ENCODE measurements at places on chromosomes 6 and 20.
A peak's percentile ranks its signal among the peaks of the same experiment; 100 is the strongest.

DNA sequence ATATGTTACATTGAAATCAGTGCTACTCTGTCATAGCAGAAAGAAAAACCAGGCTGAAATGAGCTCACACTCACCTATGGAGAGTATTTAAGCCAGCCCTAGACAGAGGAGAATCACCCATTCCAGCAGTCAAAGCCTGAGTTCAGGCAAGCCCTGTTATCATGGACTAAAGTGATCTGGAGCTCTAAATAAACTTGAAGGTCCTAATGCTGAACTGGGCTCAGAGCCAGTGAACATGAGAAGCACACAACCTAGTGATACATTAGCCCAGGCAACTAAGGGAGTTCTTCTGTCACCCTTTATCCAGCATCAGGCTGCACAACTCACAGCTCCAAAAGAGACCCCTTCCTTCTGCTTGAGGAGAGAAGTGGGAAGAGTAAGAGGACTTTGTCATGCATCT lies 425.0 kb downstream of the COL12A1 start:
- DNase-seq: peak; percentile 27

DNA sequence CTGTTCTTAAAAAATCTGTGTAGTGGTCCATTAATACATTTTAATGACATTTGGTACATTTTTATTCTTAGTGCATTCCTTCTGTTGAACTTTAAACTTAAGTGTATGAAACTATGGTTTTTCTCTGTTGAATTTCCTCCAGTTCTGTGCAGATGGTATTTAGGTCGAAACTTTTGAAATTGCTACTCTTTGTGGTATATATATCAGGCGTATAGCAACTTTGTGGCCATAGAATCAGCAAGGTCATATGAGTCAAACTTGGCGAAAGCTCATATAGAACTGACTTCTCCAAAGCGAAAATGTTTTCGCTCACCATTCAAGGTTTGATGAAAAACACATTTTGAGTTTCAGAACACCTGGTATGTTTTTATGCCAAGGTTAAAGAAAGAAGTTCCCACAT lies 93.7 kb downstream of the MAP3K4 start:
- no peak for DNase-seq

DNA sequence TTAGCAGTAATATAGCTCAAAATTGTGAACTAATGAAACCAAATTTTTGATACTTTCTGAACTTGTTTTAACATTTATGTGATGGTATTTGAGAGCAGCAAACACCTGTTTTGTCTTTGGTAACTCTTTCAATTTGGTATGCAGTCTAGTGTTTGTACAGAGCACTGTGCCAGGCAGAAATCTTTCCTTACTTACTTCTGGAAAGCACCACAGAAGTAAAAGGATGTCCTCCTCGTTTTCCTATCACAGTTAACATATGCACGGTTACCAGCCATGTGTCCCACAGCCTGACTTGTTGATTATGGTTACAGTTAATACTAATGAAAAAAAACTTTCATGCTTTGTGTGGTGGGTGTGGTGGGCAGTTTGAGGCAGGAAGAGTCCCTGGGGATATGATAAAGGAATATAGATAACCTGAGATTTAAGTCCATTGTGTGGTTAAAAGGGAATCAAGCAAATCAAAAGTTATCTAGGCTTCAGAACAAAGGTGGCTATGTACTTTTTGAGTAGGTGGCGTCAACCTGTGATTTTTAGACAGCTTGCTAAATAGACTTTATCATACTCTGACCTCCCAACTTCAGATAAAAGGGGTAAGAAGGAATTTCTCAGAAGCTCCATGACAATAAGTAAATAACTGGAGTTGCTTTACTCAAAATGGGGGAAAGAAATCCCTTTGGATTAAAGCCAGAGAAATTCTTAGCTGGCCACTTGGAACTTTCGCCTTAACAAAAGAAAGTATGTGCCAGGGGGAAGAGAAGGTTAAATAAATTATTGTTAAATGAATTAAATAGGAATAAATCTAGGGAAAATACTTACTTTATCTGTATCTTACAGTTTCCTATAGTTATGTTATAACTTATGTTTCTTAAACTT lies 20.1 kb upstream of the COL10A1 start:
- DNase-seq: no peak

- peak; percentile 56 for DNase-seq
These were observed 1064.6 kb upstream of the EYS start for GRCh38 chr6:66771626-66772025.

GRCh38 chr6:121865811-121866210 lies 430.4 kb downstream of the GJA1 start:
- DNase-seq: peak; percentile 34

GRCh38 chr6:136989571-136990241 lies 55.1 kb downstream of the IL20RA start:
- no peak for DNase-seq

- no peak for DNase-seq
These were observed 23.0 kb downstream of the RAB23 start for GRCh38 chr6:57198926-57199636.

- no peak for DNase-seq
These were observed 64.5 kb upstream of the TASP1 start for GRCh38 chr20:13703265-13703664.

GRCh38 chr20:20338133-20338730 lies 29.7 kb upstream of the INSM1 start:
- DNase-seq: no peak

DNA sequence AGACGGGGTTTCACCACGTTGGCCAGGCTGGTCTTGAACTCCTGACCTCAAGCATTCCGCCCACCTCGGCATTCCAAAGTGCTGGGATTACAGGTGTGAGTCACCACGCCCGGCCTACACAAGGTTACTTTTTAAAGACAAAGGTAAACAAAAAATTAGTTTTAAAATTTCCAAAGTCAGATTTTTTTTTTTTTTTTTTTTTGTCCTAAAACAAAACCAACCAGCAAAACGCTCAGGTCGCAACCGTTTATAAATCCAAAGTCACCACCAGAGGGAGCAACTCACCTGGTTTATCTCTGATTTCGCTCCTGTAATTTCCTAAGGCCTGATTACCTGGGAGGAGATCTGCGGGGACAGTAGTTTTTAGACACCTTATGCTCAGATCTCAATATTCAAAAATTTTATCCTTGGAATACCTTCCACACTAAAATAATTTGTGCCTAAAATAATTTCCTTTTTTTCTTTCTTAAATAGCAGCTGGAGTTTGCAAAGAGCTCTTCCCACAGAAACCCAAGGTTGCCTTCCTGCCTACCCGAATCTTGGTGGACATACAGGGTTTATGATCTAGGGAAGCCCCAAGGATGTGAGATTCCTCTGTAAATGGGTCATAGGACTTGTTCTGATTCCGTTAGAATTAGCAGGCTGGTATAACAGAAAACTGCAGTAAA lies 19.8 kb upstream of the TREM1 start:
- peak; percentile 68 for DNase-seq

DNA sequence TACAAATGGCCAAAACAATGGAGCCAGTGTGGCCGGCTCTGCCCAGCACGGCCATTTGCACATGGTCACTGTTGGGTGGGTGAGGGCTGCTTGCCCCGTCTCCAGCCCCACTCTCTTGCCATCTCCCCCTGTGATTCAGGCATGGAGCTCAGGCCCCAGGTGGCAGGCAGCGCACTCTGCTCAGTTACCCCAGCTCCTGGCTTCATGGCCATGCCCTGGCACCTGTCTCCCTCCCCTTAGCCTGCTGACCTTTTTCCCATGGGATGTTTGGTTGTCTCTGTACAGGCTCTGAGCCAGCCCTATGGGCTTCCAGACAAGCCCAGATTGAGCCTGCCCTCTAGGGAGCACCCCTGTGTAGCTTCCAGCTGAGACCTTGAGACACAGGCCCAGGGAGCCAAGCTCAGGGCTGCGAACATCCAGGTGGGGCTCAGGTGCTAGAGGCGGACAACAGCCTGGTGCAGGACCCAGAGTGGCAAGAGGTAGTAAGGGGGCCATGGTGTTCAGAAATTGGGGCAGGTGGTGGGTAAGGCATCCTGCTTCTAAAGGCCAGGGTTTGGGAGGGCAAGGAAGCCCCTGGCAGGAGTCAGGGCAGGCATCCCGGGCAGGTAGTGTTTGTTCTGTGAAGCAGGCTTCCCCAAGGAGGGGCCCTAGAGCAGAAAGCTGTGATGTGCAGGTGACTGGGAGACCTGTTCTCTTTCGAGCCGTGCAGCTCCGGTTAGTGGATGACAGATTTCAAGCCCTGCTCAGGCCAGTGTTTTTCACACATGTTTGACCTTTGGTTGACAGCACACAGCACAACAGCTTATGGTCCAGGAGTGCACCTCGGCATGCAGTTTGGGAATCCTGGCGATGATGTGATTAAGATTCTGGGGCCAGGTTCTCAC lies 17.7 kb downstream of the SYNJ2 start:
- DNase-seq: no peak

- DNase-seq: no peak
These were observed 199.2 kb downstream of the CD83 start for GRCh38 chr6:14316651-14317386.

- DNase-seq: no peak
These were observed 31.2 kb downstream of the HACE1 start for GRCh38 chr6:104828478-104828877.

DNA sequence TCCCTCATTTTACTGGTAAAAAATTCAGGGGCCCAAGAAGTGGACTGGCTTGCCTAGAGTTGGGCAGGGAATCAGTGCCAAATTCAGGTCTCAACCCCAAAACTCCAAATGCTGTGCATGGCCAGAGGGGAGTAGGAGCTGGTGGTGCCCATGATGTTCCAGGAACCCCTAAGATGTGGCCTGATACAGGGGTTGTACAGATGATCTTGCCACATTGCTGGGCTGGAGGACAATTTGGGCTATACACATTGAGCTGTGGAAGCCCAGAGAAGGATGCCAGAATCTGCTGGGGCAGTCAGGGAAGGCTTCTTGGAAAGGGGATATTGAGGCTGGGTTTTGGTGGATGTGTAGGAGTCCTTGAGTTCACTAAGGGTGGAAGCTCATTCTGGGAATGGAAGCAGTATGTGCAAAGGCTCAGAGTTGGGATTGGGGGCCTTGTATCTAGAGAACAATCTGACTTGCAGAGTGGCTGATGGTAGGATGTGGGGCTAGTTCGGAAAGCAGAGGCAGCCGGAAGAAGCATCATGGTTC lies 38.0 kb upstream of the APCDD1L start:
- DNase-seq: no peak

- no peak for DNase-seq
These were observed 6.8 kb downstream of the HDDC2 start for GRCh38 chr6:125294925-125295324.

DNA sequence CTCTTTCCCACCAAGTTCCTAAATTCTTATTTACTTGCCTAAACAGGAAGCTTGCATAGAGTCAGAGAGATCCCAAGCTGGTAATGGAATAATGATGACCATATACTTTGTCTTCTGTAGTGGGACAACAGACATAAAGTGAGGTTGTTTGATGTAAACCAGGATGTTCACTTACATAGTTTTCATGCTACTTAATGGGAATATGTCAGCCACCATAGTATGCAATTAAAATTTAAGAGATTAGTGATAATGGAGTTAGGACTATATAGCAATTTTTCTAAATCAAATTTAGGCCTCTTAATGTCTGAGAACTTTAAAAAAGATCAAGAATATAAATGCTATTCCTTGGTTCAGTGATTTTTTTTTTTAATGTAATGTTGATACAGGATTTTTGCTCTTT lies 180.6 kb downstream of the BCKDHB start:
- DNase-seq: no peak

DNA sequence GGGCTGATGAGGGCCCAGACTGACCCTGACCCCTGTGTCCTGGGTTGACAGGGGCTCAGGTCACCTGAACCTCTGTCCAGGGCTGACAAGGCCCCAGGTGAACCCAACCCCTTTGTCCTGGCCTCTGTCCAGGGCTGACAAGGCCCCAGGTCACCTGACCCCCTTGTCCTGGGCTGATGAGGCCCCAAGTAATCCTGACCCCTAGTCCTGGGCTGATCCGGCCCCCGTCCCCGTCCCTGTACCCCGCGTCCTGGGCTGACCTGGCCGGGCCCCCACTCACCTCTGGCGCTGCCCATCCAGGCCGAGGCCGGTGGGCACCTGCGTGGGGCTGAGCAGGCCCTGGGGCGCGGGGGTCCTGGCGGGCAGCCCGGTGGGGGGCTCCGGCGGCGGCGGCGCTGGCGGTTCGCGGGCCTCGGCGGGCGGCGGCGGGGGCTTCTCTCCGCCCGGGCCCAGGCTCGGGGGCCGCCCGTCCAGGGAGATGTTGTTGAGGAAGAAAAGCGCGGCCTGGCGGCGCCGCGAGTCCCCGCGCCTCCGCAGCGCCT lies 379 bp downstream of the CABLES2 start:
- DNase-seq: no peak

DNA sequence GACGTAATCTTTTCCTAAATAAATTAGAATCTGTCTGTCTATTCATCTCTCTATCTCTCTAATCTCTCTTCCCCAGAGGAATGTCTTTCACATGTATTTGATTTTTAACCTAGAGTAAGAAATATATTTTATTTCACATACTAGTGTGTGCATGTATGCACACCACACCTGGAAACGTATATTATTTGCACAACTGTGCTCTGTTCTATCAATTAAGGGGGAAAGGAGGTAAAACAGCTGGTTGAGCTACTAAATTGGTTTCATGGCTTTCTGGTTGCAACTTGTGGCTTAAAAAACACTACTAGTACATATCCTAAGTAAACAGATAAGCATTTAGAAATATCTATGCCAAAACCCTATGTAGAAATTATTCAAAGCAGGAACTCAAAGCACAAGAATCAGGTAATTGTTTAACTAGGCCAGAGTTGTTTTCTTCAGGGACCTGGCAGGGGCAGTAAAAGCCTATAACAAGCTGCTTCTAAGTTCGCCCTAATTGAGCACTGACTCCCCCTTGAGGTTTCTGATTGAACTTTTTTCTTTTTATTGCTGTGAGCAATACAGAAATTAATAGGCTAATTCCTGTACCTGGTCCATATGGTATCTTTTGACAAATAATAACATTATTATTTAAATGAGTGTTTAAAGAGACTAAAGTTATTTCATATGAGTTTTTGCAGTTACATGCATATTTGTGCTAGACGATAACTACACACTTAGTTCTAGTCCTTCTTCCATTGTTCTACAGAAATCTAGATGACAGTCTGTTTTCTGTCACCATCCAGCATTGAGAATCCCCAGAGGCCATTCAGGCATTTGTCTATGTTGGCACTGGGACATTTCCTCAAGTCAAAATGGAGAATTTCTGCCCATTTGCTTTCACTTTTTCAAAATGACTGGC lies 88.6 kb downstream of the MCHR2 start:
- DNase-seq: peak; percentile 65

- DNase-seq: peak; percentile 28
These were observed 136.3 kb downstream of the CD109 start for GRCh38 chr6:73832313-73832712.

GRCh38 chr6:100426744-100427338 lies 37.9 kb downstream of the SIM1 start:
- no peak for DNase-seq

DNA sequence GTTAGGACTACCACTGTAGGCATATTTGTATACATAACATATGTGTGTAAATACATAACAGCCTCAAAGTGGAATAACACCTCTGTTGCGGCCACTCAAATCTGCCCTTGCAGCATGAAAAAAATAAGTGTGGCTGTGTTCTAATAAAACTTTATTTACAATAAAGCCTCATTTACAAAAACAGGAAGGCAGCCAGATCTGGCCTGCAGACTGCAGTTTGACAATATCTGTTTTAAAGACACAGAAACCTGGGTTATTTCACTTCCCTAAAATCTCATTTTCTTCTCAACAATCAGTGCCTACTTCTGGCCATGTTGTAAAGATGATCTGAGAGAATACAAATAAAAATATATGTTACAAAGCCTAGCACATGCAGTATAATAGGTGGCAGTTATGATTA lies 53.9 kb upstream of the SCML4 start:
- DNase-seq: no peak

Measured in foreskin fibroblast (primary cell).